HT1080 (cell line): ENCODE measurements at places on chromosomes 3 and 15. TPM values are rescaled to one million over a fixed set of nuclear protein-coding genes. Genes with fewer than 3 reads are reported as not detected.

GRCh38 chr15:56725386-56725785 is 7.9 kb downstream of the ZNF280D start:
- no peak for DNase-seq

DNA sequence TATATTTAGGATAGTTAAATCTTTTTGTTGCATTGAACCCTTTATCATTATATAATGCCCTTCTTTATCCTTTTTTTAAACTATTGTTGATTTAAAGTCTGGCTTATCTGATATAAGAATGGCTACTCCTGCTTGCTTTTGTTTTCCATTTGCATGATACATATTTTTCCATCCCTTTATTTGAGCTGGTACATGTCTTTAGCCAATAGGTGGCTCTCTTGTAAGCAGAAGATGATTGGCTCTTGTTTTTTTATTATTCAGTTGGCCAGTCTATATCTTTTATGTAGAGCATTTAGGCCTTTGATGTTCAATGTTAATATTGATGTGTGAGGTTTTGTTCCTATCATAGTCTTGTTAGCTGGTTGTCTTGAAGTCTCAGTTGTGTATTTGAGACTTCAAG is 99.5 kb upstream of the MCTP2 start:
- DNase-seq = no peak

- no peak for DNase-seq
Observed at GRCh38 chr3:131048030-131048429, 21.4 kb downstream of the NEK11 start.

GRCh38 chr3:24420224-24420623 is 74.4 kb downstream of the THRB start:
- DNase-seq = no peak

DNA sequence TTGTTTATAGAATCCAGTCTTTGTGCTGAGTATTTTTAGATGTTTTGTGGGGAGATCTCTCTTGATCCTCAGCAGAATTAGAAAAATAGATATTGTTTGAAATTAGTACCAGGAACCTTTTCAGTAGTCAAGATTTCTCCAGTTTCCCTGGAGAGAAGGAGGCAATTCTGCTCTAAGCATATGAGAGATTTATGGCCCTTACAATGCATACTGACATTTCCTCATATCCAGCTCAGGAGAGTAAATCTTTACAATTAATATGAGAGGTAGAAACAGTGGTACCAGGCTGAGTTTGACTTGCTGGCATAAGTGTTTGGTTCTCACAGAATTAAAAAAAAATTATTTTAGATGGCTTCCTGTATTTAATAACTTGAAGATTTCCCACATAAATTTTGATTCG is 239.1 kb upstream of the SGO1 start:
- no peak for DNase-seq

The CLEC3B gene
- not detected in 2 replicates for total RNA-seq

GRCh38 chr15:67827562-67828277 is 2.4 kb downstream of the SKOR1 start:
- no peak for DNase-seq

- DNase-seq = no peak
Observed at GRCh38 chr3:104447681-104448080, 919.0 kb upstream of the ALCAM start.

The GPR27 gene
- total RNA-seq = not detected in 2 replicates

- DNase-seq = peak; percentile 21
Observed at GRCh38 chr15:76310475-76311099, 682 bp downstream of the ETFA start.

The SV2B gene
- total RNA-seq = 0.10 TPM in 1 of 2 replicates, not detected in the other

DNA sequence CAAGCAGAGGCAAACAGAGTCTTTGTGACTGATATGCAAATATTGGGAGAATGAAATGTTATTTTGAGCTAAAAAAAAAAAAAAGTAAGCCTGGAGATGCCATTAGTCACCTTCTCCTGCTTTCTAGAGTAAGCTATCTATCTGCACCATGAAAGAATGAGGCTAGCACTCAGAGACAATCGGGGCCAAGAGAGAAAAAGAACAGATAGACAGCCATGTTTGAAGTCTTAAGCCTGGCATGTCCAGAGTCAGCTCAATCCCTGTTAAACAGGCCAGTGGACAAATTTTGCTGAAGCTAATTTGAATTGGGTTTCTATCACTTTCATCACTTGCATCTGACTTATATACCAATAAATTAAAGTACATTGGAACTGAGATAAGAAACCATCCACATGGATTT is 204.4 kb downstream of the SLC9A9 start:
- DNase-seq = no peak

DNA sequence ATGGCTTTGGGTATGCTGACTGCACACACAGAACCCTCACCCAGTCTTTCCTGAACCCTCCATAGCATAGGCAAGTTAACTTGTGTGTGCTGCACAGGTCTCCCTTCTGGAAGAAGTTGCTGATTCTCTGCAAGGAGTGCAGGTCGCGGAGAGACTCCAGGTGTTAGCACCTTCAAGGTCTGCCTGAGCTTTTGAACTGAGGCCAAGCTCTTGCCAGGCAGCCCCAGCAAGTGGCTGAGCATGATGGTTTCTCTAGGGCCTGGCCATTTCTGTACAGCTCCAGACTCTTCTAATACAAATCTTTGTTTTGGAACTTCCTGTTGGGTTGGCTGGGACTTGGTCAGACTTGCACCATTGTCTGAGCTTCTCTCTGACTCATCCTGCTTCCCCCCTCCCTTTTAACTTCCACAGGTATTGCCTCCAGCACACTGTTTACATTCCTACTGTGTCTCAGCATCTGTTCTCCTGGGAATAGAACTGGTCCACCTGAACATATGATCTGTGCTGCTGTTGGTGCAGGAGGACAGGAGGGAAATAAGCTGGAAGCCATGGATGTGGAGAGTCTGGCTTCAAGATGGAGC is 53.3 kb downstream of the KY start:
- DNase-seq = peak; percentile 64

DNA sequence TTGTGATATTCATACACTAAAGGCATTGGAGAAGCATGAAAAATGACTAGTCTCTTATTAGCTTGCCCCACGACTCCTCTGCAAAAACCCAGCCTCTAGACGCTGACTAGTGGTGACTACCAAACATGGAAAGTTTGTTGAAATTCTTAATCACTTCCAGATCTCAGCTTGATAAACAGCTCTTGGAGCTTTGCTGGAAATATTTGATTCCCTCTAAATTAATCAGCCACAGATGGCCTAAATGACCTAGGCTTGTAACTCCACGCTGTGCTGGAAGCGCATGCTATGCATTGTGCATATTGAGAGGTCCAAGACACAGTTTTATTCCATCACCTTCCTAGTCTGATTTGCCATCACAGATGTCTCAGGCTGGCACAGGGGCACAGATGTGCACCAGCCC is 244.7 kb upstream of the ST8SIA2 start:
- no peak for DNase-seq

DNA sequence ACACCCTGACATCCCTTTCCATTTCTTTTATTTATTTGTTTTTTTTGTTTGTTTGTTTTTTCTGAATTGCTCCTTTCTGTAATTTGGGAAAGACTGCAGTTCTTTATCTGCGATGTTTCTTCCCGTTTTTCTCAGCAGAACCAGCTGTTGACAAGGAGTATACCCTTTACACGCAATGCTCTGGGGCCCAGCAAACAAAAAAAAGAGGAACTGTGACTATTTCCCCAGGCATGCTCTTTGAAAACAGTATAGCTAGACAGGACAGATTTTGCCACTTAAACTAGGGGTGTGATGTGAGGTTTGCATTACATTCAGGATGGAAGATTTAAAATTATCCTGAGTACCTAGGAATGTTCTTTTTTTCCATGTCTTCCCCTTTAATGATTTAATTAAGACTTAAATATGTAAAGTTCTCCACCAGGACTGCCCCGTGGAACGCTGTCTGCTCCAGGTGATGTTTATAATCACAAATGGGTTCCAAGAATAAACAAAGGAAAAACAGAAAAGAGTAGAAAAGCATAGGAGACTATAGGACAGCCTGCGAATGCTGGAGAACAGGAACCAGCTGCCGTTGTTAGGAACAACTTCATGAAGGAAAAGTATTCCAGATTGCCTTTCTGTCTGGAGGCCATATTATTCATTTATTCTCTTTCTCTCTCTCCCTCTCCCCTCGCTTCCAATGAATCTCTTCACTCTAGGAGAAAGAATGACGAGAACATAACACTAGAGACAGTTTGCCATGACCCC is 43.3 kb downstream of the TGFBR2 start:
- no peak for DNase-seq

The ATP8B4 gene
- total RNA-seq = 0.21 and 0.60 TPM in 2 replicates

The FGF7 gene
- 0.02 TPM in 1 of 2 replicates, not detected in the other for total RNA-seq

GRCh38 chr15:33561967-33562366 is 251.2 kb downstream of the RYR3 start:
- DNase-seq = no peak

The SLC9C1 gene
- not detected in 2 replicates for total RNA-seq

DNA sequence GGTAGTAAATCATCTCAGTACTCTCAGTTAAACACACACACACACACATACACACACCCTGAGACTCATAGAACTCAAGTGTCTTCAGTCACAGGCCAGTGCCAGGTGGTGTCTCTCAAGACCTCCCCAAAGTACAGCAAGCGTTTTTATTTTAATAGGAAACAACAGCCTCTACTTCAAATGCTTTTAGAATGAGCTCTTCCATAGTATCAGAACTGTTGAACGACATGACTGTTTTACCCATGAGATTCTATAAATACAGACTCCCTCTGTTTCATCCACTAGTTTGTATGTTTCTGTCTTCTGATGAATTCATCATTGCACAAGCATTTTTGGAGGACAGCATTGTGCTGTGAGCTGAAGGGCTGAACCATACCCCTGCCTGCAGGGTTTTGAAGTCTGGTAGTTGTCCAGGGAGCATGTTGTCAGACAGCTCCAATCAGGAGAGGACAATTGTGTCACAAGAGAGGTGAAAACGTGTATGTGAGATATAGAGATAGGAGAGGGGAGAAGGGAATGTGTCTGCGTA is 201.0 kb upstream of the BCL6 start:
- no peak for DNase-seq

- no peak for DNase-seq
Observed at GRCh38 chr3:44795197-44795596, 33.6 kb downstream of the KIF15 start.

- DNase-seq = no peak
Observed at GRCh38 chr3:174159604-174160003, 699.5 kb upstream of the NAALADL2 start.

GRCh38 chr3:146222204-146223046 is 28.5 kb downstream of the PLSCR4 start:
- peak; percentile 30 for DNase-seq

The SAXO2 gene
- total RNA-seq = 0.35 and 0.70 TPM in 2 replicates

The NGLY1 gene
- 36.4 and 42.2 TPM in 2 replicates for total RNA-seq

GRCh38 chr3:196979545-196979944 is 10.9 kb upstream of the PIGZ start:
- DNase-seq = no peak
